ENCODE measurements at places on chromosomes 1 and 21. TPM values are rescaled to one million over a fixed set of nuclear protein-coding genes. Genes with fewer than 3 reads are reported as not detected.

DNA sequence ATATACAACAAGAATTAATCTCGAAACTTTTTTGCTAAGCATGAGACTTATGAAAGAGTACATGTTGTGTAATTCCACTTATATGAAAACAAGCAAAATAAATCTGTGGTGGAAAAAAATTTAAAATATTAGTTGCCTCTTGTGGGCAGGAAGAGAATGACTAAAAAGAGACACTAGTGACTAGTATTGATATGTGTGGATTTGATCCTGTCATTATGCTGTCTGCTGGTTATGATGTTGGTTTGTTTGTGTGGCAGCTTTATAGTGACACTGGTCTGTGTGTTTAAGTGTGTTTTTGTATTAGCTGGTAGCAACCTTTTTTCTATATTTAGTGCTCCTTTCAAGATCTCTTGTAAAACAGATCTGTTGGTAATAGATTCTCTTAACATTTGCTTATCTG, 267.8 kb upstream of the NRIP1 start:
- DNase-seq: no peak

DNA sequence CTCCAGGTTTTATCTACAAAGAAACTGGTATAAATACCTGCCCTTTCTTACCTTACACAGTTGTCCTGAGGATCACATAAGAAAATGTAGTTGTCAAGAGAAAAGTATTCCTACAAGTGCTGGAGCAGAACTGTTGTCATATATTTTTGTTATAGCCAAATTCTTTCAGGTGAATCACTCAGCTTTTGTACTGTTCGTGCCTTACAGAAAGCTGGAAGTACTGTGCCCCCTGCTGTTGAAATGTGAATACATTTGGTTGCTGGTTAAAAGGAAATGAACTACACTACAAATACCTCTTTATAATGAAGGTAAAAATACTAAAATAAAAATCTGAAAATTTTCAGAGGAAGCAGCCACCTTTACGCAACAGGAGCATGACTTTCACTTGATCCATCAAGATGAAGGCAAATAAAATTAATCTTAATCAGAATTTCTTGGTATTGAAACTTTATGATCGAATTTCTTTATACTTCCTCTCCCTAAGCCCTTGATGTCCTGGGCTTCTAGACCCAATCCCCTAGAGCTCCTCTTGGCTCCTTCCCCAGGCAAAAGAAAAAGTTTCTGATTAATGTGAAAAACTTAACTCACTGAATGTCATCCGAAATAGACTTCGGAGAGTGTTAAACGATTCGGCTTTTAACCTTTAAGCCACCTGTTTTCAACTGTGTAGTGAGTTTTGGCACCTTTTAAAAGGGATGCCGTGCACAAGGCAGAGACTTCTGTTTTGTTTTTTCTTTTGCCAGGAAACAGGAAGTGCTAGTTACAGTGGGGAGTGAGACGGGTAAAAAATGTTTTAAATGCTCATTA, 12.5 kb downstream of the CHML start:
- no peak for DNase-seq

DNA sequence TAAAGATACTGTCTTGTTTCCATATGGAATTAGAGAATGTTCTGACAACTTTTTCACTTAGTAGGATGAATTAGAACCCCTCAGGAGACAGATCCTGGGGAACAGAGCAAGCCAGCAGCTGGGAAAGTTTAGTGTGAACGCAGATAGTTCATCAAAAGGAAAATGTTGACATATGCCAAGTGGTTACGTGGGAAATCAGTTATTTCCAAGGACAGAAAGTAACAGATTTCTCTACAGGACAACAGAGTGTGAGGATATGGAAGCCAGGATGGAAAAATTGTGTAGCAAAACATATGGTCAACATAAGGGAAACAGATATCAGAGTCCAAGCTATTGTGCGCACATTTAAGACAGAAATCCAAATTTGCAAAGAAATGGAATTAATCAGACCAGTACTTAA, 419.5 kb downstream of the LRRIQ3 start:
- no peak for DNase-seq

- DNase-seq: no peak
Observed at GRCh38 chr1:19859876-19860275, 22.3 kb upstream of the OTUD3 start.

GRCh38 chr1:67722292-67722944, 37.4 kb downstream of the GADD45A start:
- no peak for DNase-seq

GRCh38 chr1:183837062-183837461, 32.1 kb downstream of the RGL1 start:
- DNase-seq: no peak

DNA sequence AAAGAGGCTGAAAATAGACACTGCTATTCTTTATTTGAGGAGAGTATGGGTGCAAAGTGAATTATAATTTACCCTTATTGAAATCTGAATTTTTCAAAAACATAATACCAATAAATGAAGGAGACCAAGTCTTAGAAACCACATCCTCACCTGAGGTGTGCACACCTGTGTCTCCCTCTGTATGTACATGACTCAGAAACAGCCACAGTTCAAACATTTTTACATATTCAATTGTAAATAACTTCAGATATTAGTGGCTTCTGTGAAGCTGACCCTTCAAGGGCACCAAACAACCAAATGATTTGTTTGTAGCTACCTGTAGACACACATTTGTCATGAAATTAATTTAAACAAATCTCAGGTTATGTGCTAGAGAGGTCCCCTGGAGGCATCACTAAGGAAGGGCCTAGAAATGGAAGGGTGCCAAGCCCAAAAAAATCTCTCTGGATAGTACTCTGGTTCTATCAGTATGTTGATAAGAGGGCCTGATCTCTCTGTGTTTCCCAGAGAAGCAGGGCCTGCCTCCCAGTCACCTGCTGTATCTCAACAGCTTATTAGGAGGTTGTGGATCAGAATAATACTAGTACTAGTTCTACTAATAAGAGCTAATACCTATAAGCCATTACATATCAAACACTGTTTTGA, 28.1 kb downstream of the ERI3 start:
- no peak for DNase-seq

DNA sequence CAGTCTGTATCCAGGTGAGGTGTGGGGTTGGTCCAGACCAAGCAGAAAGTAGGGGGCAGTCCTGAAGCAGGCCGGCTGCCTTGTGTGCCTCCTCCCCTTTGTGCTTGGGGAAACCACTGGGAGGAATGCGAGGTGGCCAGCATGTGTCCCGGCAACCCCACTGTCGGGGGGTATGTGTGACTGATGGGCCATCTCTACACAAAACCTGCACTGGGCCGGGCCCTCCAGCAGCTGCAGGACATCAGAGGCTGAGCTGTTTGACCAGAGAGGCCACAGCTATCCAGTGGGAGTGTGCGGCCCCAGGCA, 33.3 kb downstream of the TMEM51 start:
- no peak for DNase-seq

Gene AMPD1
- not detected for polyA plus RNA-seq

Gene URB1
- polyA plus RNA-seq: 10.7 TPM

DNA sequence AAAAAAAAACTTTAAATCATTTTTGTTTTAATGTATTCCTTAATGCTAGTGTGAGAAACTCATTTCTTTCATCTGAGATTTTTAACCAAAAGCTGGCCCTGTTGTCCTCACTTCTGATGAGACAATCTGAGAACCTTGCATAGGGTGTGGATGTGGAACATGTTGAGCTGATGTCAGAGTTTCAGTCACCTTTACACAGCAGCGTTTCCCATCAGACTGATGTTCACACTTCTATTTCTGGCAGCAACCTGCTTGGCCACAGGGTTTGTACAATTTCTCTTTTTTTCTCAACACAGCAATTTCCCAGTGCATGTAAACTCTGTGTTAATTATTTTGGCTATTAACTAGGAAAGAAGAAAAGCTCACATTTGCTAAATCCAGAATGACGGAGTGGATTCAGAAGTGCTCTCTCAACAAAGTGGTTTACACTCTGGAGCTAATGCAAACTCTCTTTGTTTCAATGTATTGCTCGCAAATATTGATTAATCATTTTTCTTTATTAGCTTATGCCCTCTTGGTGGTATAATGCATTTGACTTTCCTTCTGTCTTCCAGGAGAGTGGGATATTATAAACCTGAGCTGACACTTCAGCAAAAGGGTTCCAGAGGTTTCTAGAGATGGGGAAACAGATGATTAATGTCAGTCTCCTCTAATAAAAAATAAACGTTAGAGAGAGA, 70.5 kb upstream of the HSPA13 start:
- DNase-seq: no peak

Gene CFHR4
- not detected for polyA plus RNA-seq

Gene CFHR1
- polyA plus RNA-seq: 0.21 TPM

- DNase-seq: no peak
Observed at GRCh38 chr1:21517660-21518480, 8.6 kb downstream of the ALPL start.

Gene NCMAP
- polyA plus RNA-seq: 0.71 TPM

- no peak for DNase-seq
Observed at GRCh38 chr1:112933820-112934571, 22.0 kb downstream of the SLC16A1 start.

GRCh38 chr1:185681034-185681633, 53.1 kb upstream of the HMCN1 start:
- DNase-seq: no peak

DNA sequence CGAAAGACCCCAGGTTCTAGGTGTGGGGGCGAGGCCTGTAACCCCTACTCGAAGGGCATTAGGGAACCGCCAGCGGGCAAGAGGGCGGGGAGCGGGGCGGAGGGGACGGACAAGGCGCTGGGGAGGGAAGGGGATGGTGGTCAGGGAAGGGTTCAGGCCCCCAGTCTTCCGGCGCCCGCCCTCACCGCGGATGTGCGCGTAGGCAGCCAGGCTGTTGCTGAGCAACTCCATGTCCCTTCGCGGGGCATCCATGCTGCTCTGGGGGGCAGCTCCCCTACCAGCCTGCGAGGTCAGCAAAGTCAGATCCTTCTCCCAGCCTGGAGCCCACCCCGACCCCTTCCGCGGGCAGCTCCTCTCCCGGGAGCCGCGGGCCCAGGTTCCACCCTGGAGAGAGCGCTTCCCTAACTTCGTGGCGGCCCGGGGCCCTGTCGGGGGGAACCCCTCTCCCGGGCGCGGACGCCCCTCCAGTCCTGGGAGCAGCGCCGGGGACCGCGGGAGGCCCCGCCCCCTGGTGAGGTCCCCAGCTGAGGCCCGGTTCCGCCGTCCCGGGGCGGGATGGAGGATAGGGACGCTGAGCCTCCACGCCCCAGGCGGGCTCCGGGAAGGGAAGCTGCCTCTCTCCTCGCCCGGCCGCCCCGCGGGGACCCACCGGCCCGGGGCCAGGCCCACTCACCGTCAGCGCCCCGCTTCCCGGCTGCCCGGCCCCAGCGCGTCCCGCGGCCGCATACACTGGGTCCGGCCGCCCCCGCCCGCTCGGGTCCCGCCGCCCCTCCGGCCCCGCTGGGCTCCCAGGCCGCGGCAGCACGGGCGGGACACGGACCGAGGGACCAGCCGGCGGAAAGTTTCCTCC, 434 bp downstream of the EVA1B start:
- no peak for DNase-seq

- DNase-seq: no peak
Observed at GRCh38 chr1:186286615-186287315, 88.3 kb downstream of the TPR start.

DNA sequence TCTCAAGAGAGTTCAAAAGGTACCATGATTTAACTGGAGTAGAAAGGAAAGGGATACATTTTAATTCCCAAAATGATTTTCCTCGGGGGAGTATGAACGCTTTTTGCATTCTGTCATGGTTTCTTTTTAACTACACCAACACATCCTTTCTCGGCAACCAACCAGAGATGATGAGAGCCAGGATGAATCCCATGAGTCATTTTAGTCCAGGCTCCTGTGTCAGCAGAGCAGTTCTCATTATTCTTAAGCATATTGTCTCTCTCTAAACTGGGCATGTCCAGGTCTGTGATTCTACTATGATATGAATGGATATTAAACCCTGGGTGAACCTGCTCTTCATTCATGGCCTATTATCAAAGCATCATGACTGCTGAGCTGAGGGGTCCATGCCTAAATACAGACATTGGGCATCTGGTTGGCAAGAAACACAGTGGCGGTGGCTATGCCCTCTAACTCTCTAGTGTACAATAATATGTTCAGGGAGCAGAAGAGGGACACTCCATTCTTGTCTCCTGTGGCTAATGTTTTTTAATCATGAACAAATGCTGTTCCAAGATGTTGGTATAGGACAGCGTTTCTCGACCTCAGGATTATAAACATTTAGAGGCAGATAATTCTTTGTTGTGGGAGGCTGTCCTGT, 124.3 kb upstream of the ESRRG start:
- DNase-seq: no peak

- DNase-seq: no peak
Observed at GRCh38 chr1:168601051-168601450, 24.6 kb downstream of the XCL1 start.

- no peak for DNase-seq
Observed at GRCh38 chr21:42437786-42438185, 34.1 kb downstream of the UBASH3A start.

- peak; percentile 26 for DNase-seq
Observed at GRCh38 chr21:17613242-17613676, 558 bp upstream of the BTG3 start.

DNA sequence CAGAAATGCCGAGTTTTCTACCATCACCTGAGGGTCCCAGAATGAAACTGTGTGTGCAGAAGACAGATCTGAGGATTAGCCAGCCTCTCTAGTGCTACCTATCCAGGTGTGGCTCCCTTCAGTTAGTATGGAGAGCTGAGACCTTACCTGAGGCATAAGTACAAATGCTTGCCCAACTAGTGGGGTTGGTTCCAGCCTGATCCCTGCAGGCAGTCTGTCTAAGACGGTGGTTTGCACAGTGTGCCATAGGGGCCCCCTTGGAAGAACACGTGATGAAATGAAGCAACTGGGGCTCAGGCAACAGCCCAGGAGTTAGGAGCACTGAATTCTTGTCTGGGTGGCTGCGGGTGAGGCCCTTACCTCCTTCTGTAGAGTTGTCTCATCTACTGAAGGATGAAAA, 15.6 kb downstream of the S100A7A start:
- no peak for DNase-seq

Gene SLC2A5
- 0.92 TPM for polyA plus RNA-seq

DNA sequence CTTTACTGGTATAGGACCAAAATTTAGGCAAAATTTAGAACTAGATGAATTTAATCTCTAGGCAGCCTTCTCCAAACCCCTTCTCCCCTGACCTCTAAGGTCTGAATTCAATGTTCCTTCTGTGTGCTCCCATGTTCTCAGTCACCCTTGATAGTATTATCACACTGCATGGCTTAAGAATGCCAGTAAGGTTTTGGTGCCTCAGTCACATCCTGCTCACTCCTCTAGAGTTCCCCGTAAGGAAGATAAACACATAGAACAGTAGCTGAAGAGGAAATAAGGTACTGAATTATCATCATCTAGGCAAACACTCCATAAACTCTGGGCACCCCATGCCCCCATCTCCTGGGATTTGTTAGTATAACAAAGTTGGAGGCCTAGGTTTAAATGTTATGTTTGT, 18.2 kb downstream of the PRRX1 start:
- no peak for DNase-seq

Gene CD5L
- polyA plus RNA-seq: 0.10 TPM

- no peak for DNase-seq
Observed at GRCh38 chr1:227887697-227888403, 59.9 kb downstream of the WNT9A start.

DNA sequence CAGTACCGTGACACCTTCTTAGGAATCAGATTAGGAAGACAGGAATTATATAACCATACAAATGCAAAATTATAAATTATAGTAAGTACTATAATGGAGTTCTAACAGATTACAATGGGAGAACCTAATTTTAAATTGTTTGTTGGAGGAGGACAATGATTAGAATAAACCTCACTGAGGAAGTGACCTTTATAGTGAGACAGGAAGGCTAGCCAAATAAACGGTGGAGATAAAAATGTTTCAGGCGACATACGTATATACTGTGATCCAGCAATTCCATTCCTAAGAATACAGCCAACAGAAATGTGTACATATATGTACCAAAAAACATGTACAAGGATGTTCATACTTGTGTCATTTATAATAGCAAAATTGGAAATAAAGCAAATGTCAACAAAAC, 15.2 kb downstream of the SYNJ1 start:
- DNase-seq: no peak

Gene KRTAP26-1
- not detected for polyA plus RNA-seq
